ENCODE measurements at places on chromosomes 3 and 15.

DNA sequence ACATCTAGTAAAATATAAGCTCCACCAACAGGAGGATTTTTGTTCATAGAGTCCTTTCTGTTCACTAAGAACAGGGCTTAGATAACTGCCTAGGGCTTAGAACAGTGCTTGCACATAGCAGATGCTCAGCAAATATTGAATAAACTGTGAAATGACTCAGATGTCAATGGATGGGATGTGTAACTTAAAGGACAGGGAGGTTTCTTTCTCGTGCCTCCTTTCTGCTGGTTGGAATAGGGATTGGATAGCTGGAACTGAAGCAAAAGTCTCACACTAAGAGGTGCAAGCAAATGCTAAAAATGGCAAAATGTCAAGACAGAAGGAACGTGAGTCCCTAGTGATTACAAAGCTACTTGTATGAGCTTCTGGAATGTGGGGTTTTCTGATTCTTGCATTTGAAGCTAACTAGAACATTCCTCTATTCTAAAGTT is 392.8 kb upstream of the WNT5A start:
- DNase-seq, result no peak

DNA sequence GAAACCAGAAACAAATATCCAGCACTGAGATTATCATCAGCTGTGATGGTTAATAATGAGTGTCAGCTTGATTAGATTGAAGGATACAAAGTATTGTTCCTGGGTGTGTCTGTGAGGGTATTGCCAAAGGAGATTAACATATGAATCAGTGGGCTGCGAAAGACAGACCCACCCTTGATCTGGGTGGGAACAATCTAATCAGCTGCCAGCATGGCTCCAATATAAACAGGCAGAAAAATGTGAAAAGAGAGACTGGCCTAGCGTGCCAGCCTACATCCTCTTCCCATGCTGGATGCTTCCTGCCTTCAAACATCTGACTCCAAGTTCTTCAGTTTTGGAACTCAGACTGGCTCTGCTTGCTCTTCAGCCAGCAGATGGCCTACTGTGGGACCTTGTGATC is 869.5 kb downstream of the SI start:
- no peak for DNase-seq

- DNase-seq, result peak; percentile 19
Observed at GRCh38 chr15:67161881-67162280, 92.6 kb downstream of the AAGAB start.

DNA sequence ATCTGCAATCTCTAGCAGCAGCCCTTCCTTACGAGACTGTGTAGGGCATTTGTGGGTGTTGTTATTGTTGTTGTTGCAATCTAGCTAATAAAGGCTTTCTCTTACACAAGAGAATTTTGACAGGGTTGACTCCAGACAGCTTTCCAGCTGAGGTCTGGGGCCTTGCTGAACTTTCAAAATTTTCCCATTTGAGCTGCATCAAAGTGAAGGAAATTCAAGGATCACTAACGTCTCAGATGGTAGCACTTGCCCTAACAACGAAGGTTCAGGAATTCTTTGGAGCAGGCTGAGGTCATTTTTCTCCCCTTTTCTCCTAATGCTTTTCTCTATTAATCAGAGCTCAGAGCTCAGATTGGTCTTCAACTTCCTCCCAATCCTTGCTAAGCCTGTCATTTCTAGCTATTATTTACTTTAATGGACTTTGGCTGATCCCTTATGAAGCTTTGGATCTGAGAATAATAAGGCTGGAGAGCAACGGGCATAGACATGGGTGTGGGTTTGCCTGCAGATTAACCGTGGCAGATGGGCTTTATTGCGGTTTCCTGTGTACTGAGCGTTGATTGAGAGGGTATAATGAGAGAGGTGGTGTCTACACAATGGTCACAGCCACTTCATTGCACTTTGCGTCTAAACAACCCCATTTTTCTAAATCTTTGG is 614.0 kb upstream of the AGTR1 start:
- no peak for DNase-seq

DNA sequence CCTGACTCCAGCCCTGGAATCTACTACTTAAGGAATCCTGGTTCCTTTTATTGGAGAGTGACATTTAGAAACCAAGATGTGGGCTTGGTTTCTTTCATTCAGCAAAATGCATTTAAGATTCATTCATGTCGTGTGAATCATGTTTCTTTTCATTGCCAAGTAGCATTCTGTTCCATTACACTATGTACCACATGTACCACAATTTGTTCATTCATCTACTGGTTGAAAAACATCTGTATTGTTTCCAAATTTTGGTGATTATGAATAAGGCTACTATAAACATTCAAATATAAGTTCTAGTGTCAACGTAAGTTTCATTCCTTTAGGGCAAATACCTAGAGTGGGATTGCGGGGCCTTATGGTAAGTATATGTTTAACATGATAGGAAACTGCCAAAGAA is 264.2 kb downstream of the VPS13C start:
- DNase-seq, result no peak

GRCh38 chr3:64355401-64355807 is 130.1 kb upstream of the PRICKLE2 start:
- no peak for DNase-seq

DNA sequence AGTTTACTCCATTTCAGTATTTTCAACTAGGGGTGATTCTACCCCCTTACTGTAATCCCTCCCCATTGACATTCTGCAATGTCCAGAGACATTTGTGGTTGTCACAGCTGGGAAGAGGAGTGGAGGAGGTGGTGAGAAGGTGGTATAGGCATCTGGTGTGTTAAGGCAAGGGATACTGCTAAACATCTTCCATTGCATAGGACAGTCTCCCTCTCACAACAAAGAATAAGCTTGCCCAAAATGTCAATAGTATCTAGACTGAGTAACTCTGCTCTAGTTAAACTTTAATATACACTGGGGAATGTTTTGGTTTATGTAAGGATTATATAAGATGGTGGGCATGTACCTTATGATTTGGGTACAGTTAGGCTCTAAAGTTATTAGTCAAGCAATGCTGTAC is 737.6 kb downstream of the ROBO1 start:
- DNase-seq, result no peak

DNA sequence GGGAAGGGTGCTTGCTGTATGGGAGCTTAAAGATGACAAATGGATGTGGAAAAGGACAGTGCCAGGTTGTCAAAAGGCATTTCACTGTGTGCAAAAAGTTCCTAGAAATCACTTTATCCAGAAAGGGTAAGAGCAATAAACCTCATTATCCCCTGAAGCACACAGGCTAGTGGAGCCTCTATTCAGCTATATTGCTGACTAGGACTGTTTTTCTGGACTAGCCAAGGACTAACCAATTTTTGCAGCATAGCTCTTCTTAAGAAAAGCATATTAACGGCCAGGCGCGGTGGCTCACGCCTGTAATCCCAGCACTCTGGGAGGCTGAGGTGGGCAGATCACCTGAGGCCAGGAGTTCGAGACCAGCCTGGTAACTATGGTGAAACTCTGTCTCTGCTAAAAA is 64.8 kb downstream of the MLH1 start:
- no peak for DNase-seq

DNA sequence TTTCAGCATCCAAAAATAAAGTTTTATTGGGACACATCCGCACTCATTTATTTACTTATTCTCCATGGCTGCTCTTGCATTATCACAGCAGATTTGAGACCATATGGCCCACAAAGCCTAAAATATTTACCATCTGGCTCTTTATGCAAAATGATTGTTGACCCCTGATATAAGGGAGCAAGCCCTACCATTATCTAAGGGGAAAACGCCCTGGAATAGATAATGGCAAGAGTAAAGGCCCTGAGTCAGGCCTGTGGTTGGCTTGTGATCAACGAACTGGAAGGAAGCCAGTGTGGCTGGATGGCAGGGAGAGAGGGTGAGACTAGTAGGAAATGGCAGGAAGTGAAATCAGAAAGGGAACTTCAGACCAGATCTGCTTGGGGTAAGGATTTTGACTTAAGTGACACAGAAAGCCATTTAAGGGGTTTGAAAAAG is 24.6 kb upstream of the DMXL2 start:
- DNase-seq, result peak; percentile 59

DNA sequence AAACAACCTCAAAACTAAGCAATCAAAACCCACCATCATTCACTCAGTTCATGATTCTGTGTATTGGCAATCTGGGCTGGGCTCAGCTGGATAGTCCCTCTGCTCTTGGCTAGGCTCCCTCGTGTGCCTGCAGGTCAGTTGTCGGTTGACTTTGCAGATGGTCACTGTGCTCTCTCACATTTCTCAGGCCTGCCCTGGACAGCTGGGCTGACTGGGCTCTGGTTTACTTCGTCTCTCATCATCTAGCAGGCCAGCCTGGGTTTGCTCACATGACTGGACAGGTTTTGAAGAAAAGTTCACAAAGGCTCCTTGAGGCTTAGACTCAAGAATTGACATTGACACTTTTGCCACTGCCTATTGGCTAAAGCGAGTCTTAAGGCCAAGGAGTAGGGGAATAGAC is 105.0 kb upstream of the CTNNB1 start:
- DNase-seq, result no peak

- no peak for DNase-seq
Observed at GRCh38 chr3:31448882-31449243, 83.9 kb upstream of the STT3B start.

GRCh38 chr15:93932164-93932776 is 299.1 kb upstream of the MCTP2 start:
- DNase-seq, result no peak

- no peak for DNase-seq
Observed at GRCh38 chr3:47318916-47319315, 36.2 kb downstream of the KLHL18 start.

- DNase-seq, result no peak
Observed at GRCh38 chr3:87090631-87091030, 99.7 kb upstream of the VGLL3 start.

- DNase-seq, result no peak
Observed at GRCh38 chr15:58407236-58407775, 24.5 kb upstream of the LIPC start.

DNA sequence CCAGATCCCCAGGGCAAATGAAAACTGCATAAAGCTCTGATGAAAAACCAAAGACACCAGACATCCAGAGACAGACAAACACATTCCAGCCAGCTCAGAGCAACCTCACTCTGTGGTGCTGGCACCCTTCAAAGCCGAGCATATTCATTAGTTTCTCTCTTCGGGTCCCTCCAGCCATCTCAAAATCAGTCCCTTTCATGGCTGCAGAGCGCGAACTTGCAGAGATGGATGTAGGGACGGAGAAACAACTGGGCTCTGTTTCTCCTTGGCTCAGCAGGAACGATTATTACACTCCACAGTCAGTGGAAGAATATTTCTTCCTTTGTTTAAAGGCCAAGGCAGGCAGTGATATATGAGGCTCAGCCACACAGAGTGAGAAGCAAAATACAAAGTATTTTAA is 50.4 kb upstream of the SYN2 start:
- DNase-seq, result no peak

GRCh38 chr15:52018693-52019393 is at the start of gene MAPK6:
Gene MAPK6 (plus strand): TSS chr15:52019219. CDS start chr15:52046461, 27,242 bp downstream.
- DNase-seq, result peak; percentile 95

- DNase-seq, result no peak
Observed at GRCh38 chr3:148147903-148148302, 549.8 kb upstream of the AGTR1 start.

GRCh38 chr15:60763688-60764087 is 284.7 kb upstream of the ICE2 start:
- no peak for DNase-seq

- DNase-seq, result peak; percentile 44
Observed at GRCh38 chr3:52246728-52247408, 1.3 kb downstream of the PPM1M start.

DNA sequence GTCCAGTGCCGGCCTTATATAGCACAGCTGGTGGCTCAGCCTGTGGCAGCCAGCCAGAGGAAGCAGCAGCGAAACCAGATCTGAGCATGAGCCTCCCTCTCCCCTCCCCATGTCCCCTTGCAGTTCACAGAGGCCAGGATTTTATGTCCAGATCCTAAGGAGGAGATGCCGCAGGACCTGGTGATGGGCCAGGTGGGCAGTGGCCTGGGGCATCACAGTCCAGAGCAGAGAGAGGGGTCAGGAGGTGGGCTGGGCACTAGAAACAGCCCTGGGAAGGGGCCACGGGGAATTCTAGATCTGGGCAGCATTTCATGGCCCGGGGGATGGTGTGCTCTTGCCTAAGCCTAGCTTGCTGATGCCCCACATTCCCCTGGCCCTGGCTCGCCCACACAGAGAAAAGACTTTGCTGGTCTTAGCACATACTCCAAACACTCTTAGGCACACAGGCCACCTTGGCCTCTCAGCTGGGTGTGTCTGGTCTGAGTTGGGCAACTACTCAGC is 259 bp upstream of the CILP start:
- DNase-seq, result peak; percentile 47

GRCh38 chr3:135581806-135582205 is 383.7 kb upstream of the PPP2R3A start:
- DNase-seq, result no peak

DNA sequence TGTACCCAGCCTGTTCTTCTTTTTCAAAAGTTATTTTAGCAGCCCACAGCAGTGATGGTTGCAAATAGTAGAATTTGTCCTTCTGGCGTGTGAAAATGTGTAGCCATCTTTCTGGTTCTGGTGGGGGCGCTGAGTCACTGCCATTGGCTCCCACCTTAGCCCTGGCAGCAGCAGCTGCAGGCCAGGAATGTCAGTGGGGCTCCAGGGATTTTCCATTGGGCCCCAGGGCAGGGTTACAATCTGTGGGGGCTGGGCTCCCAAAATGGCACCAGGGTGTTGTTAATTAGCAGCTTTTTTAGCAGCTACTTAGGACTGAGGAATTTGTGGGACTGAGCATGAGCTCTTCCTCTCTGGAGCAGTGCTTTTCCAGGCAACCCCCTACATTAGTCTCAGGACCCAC is 38.9 kb downstream of the TOPAZ1 start:
- DNase-seq, result no peak

GRCh38 chr15:77567202-77567601 is 65.5 kb downstream of the LINGO1 start:
- DNase-seq, result no peak

All from mucosa of descending colon (tissue), 3 donors.